ENCODE measurements at places on chromosomes 4 and X. TPM values are rescaled to one million over a fixed set of nuclear protein-coding genes. Genes with fewer than 3 reads are reported as not detected.
A peak's percentile ranks its signal among the peaks of the same experiment; 100 is the strongest.

DNA sequence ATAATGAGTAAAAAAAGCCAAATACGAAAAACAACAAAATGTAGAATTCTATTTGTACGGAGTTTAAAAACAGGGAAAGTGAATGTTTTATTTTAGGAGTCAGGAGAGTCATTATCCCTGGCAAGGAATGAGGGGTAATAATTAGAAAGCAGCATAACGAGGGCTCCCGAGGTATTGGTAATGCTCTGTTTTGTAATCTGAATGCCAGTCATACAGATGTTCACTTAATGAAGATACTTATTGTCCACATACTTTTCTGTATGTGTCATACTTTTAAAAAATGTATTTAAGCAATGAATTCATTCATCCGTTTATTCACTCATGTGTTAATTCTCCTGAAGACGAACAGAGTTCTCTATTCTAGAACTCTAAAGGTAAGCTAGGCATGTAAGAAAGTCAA is 87.8 kb upstream of the BMP2K start:
- no peak for DNase-seq

DNA sequence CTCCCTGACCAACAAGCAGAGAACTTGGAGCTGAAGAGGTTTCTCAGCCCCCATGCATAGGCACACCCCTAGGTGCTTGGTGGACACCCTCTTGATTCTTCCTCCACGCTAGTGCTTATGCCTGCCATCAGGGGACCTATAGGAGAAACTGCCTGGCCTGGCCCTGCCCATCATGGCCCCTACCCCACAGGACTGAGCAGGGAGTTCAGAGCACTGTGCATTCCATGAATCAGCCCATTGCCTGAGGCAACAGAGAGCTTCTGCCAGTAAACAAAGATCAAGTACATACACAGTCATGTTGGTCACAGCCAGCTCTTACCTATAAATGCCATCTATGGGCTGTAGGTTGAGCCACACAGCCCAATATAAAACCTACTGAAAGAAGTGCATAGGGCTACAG is 99.1 kb upstream of the EDNRA start:
- no peak for DNase-seq

DNA sequence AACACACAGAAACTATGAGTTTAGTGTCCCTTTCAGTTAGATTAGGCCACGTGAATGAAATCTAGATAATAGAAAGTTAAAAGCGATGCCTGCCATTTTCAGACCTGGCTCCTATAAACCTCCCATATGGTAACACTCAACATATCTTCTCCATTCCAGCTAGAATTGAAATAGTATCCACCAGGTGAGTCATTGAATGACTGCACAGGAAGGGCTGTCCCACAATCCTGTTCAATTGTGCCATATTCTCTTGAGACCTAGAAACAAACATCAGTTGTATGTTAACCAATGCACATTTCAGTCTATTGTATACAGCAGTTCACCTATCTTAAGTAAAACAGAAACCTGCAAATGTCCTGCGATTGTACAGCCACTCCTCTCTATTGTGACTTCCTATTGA is 659.3 kb upstream of the SLIT2 start:
- DNase-seq: no peak

The F8A2 gene
- not detected for total RNA-seq

The HSFX4 gene
- not detected for total RNA-seq

The DKK2 gene
- 0.34 TPM for total RNA-seq

DNA sequence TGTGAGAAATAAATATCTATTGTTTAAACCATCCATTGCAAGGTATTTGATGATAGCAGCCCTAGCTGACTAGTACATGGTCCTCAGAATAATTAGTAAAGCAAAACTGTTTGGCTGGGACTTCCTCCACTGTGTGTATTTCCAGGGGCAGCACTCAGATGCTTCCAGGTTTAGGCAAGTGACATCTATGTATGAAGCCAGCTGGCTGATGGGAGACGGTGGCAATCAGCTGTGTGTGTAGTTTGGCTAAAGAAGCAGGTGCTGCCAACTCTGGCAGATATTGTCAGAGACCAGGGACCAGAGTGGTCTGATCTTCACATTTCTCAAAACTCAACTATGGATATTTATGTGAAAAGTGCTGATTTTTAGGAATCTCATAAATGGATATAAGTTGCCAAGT is 19.1 kb downstream of the HS3ST1 start:
- no peak for DNase-seq

- DNase-seq: no peak
These were observed 21.7 kb upstream of the KIAA0232 start for GRCh38 chr4:6760865-6761264.

DNA sequence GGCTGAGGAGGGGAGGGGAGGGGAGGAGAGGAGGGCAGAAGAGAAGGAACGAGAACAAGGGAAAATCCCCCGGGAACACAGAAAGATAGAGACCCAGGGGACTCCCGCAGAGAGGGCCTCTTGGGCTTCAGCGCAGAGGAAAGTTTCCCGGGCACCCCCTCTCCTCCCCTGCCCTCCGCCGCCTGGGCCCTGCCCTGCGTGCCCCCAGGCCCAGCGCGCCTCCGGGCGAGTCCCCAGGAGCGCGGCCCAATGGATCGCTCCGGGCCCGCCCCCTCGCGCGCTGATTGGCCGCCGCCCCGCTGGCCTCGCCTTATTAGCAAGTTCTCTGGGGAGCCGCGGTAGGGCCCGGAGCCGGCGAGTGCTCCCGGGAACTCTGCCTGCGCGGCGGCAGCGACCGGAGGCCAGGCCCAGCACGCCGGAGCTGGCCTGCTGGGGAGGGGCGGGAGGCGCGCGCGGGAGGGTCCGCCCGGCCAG is at the start of gene MSX1:
Gene MSX1 (plus strand): TSS at position 341 of the 474 bp plus-strand sequence. CDS start 235 bp downstream, outside the sequence.
- peak; percentile 79 for DNase-seq

The DSPP gene
- not detected for total RNA-seq

GRCh38 chrX:69297506-69297905 is 132.3 kb upstream of the PJA1 start:
- DNase-seq: no peak

- peak; percentile 38 for DNase-seq
These were observed 41.3 kb downstream of the ABLIM2 start for GRCh38 chr4:8117278-8117682.

The PLP1 gene
- total RNA-seq: 49.2 TPM

DNA sequence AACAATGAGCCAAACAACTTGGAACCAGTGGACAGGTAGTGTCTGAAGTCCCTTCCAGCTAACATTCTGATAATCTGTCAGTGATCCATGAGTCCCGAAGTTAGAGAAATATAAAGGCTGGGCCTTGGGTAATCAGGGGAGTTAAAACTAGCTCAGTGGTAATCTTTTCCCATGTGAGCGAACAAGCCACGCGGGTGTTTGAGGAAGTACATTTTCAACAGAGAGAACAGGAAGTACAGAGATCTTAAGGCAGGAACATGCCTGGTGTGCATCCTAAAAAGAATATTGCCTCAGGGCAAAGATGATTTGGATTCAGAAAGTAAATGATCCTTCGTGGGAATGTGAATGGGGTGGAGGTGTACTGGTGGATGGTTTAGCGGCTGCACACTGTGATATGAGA is 42.9 kb downstream of the FNIP2 start:
- DNase-seq: no peak

GRCh38 chr4:185755451-185755850 is 56.5 kb downstream of the SORBS2 start:
- no peak for DNase-seq

The CENPE gene
- 49.0 TPM for total RNA-seq

The ETNPPL gene
- total RNA-seq: 3.9 TPM

The USP51 gene
- 6.6 TPM for total RNA-seq

DNA sequence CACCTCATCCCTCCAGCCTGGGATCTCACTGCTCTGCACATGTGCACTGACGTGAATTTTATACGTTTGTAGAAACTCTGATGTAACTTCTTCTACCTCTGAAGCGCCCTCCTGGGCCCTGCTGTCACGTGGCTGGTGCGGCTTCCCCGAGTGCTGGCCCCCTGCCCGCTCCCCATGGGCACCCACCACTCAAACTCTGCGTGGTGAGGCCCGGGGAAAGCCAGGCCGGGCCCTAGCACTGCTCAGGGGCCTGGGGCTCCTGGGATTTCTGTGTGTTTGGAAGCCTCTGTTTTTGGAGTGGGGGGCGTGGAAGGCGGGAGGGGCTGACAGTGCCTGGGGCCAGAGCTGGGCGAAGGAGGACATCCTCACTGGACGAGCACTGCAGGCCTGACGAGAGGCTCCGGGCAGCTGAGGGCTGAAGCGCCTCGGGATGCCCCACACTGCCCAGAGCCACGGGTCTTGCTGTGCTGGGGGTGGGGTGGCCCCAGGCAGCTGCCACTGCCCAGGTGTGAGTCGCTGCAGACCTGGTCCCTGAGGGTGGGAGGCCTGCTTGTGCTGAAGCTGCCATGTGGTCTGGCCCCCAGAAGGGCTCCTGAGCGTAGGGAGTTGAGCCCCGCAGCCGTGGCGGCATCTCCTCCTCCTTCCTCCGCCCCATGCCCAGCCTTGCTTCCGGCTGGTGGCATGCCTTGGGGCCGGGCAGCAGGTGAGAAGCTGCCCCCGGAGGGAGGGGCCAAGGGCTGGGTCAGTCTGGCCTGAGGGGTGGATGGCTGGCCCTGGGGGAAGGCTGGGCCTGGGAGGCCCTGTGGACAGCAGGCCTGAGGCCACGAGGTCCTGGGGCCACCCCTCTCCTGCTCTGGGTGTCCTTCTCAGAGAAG is 7.7 kb downstream of the NAT8L start:
- DNase-seq: no peak

The MAGEB10 gene
- not detected for total RNA-seq

DNA sequence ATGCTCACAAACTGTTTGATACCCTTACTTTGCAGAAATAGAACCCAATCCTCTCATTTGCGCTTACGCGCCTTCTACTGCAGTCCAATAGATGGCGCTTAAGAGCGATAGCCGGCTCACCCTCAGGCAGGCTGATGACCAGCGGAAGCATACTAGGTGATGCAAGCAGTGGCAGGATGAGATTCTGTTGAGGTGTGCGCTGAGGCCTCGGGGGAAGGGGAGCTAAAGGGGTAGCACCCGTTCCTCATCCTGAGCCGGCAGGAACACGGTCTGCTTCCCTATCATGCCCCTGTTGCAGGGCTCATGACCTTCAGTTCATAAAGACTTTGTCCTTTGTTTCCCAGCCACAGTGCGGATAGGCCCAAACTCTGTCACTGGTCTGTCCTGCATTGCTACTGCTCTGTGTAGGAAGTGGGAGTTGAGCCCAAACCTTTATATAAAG is 628.9 kb downstream of the TLL1 start:
- DNase-seq: peak; percentile 67

- DNase-seq: no peak
These were observed 32.6 kb downstream of the ZNF185 start for GRCh38 chrX:152930516-152930915.

DNA sequence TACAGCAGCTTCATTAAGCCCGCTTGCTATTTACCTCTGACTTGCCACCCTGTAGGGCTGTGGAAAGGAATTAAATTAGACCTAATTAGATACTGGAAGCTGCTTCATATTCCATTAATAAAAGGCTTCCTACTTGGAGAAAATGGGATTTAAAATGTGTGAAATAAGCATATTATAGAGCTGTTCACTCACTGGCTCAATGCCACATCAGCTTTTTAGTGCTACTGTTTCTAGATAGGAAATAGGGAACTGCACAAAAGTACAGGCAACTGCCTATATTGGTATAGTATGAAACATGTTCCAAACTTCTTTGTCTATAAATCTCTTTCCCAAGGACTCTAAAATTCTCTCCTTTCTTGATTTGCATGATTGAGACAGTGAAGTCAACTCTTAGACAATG is 407.9 kb upstream of the AADAT start:
- no peak for DNase-seq

DNA sequence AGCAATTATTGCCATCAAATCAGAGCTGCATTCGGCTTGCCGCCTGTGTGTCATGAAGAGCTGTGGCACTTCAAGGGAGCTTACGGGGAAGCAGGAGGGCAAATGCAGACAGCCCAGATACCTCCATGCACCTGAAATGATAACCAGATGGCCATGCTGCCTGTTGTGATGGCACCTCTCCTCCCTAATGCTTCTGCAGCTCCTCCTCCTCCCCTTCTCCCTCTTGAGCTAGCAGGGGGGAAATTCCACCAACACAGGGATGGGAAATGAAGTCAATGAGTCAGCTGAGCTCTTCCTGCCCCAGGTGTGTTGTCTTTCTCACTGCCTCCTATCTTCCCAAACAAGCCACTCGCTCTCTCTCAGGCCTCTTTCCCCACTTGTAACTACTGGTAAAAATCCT is 565.0 kb downstream of the BCOR start:
- no peak for DNase-seq

The AP1S2 gene
- total RNA-seq: 230 TPM

DNA sequence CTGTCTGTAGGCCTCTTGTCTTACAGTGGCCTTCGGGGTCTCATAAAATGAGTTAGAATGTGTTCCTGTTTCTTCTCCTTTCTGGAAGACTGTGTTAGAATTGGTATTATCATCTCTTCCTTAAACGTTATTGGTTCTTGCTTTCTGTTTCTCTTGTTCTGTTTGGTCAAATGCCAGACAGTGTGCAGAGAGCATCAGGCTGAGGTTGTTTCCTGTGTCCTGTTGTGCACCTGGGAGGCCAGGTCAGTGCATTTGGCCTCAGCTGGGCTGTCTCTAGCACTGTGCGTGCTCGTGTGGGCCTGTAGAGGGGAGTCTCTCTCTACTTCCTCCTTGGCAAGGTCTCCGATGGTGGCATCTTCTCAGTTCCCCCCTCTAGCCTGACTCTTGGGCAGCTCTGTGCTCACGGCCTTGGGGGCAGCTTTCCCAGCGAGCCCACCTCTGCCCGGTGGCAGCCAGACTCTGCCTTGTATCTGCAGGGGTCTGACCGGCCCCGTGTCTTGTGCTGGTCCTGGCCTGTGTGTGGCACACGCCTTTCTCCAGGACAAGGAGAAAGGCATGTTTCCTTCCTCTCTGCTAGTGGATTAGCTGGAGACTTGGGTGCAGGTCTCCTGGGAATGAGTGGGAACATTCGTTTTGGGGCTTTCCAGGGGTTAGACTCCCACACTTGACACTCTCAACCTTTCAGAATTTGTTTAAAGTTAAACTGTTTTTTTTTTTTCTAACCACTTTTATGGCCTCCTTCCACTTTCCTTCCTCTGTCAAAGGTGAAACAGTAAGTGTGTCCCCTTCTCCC is 62.3 kb downstream of the FAM193A start:
- DNase-seq: no peak

The EVC2 gene
- total RNA-seq: 6.4 TPM

The NRK gene
- total RNA-seq: 8.3 TPM

GRCh38 chrX:8748855-8749254 is 16.9 kb upstream of the ANOS1 start:
- DNase-seq: no peak

The ADH7 gene
- total RNA-seq: not detected

The SLIT2 gene
- total RNA-seq: 11.7 TPM

- DNase-seq: no peak
These were observed 2.4 kb upstream of the CSN3 start for GRCh38 chr4:70239884-70240591.

- DNase-seq: no peak
These were observed 282.1 kb upstream of the GIMD1 start for GRCh38 chr4:106650701-106651100.

The VSIG1 gene
- 1.6 TPM for total RNA-seq

The KIAA1210 gene
- total RNA-seq: not detected

DNA sequence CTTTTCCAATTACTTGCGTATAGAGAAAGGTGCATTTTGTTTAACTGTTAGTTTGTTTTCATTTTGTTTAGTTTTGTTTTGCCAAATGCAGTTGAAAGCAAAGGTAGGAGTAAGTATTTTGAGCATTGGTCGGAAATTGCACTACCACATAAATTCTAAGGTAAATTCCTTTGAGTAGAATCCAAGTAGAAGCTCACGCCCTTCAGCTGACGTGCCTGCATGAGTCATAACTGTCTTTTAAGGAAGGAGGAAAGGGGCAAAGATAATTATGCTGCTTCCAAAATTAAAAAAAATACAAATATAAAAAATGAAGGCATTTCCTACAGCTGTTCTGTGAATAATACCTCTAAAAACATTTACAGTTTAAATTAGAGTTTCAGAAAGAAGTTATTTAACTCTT is 110.2 kb upstream of the MYOZ2 start:
- no peak for DNase-seq
